ENCODE measurements at places on chromosomes 2 and 18. TPM values are rescaled to one million over a fixed set of nuclear protein-coding genes. Genes with fewer than 3 reads are reported as not detected.
A peak's percentile ranks its signal among the peaks of the same experiment; 100 is the strongest.

- no peak for DNase-seq
Observed at GRCh38 chr18:40769786-40770185, 1185.2 kb upstream of the PIK3C3 start.

DNA sequence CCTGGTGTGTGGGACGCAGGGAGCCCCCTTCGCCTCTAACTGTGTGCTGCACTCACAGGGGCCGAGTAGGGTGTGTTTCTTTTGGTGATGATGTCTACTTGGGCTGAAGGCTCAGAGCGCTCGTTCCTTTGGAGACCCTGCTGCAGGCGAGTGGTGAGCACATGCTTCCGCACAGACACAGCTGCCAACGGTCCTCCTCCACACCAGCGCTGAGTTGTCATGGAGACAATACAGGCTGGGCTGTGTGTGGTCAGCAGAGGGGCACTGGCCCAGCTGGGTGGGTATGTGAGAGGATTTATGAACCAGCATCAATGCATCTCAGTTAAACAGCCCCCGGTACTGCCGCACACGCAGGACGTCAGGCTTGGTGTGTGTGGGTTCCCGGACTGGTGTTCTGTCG lies 143.5 kb downstream of the SH3RF3 start:
- DNase-seq = peak; percentile 76

CD8B2 gene
- 0.71 TPM for polyA plus RNA-seq

GCFC2 gene
- polyA plus RNA-seq = 27.3 TPM

EFHD1 gene
- 280 TPM for polyA plus RNA-seq

GRCh38 chr2:19114754-19115231 lies 243.6 kb downstream of the OSR1 start:
- DNase-seq = no peak

- no peak for DNase-seq
Observed at GRCh38 chr2:216789081-216789480, 70.8 kb downstream of the TNP1 start.

- DNase-seq = no peak
Observed at GRCh38 chr18:62206593-62206992, 19.5 kb downstream of the RELCH start.

GRCh38 chr18:51029694-51030536 lies at the start of gene SMAD4:
Gene SMAD4, plus strand, starts transcription at chr18:51030213. Its CDS starts 16,834 bp downstream, at chr18:51047047.
- peak; percentile 99 for DNase-seq

- no peak for DNase-seq
Observed at GRCh38 chr2:207970826-207971180, 54.5 kb downstream of the PLEKHM3 start.

GRCh38 chr2:72062336-72062735 lies 85.3 kb downstream of the CYP26B1 start:
- DNase-seq = no peak

GRCh38 chr2:234198976-234199375 lies 148.5 kb downstream of the SPP2 start:
- no peak for DNase-seq

DNA sequence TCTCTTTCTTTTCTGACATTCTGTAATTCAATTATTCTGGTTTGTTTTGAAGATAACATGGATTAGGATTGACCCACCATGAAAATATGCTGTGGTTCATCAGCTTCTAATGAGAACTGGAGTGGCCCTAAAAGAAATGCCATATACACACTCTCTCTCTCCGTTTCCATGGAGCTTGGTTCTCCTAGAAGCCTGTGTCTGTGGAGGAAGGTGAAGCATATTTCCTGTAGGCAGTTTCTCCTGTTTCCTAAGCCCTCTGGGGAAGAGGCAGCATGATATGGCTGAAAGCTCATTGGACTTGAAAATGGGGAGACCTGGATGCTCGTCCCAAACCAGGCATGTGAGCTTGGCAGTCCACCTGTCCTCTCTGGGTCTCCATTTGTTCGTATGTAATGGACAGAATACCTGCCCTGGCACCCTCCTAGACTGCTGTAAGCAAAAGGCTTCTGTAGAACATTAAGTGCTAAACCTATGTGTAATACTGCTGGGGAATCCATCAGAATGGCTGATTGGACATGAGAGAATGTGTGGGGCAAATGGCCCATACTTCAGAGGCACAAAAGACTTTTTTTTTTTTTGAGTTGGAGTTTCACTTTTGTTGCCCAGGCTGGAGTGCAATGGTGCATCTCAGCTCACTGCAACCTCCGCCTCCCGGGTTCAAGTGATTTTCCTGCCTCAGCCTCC lies 75.3 kb upstream of the PPP1CB start:
- DNase-seq = no peak

DNA sequence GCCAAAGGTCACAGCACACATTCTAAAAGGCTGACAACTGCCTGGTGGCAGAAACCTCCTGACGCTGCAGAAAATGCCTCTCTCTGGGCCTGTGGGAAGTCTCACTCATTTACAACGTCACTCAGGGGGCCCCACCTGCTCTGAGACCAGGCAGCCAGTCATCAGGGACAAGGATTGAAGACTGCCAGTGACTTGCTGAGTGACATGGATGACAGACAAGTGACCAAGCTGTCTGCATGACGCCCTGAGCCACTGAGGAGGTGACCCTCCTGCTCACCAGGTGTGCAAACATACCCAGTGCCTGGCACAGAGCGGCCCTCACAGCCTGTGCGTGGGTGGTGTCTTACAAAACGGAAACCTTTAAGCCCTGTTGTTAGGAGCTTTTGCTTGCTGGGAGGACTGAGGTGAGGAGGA lies 392.4 kb downstream of the TNS1 start:
- peak; percentile 43 for DNase-seq

All from kidney (tissue), 22 donors.